Fibroblast of skin of abdomen (primary cell): ENCODE measurements at places on chromosomes 2 and 18.

GRCh38 chr18:11962597-11962996, 18.7 kb upstream of the IMPA2 start:
- no peak for DNase-seq

DNA sequence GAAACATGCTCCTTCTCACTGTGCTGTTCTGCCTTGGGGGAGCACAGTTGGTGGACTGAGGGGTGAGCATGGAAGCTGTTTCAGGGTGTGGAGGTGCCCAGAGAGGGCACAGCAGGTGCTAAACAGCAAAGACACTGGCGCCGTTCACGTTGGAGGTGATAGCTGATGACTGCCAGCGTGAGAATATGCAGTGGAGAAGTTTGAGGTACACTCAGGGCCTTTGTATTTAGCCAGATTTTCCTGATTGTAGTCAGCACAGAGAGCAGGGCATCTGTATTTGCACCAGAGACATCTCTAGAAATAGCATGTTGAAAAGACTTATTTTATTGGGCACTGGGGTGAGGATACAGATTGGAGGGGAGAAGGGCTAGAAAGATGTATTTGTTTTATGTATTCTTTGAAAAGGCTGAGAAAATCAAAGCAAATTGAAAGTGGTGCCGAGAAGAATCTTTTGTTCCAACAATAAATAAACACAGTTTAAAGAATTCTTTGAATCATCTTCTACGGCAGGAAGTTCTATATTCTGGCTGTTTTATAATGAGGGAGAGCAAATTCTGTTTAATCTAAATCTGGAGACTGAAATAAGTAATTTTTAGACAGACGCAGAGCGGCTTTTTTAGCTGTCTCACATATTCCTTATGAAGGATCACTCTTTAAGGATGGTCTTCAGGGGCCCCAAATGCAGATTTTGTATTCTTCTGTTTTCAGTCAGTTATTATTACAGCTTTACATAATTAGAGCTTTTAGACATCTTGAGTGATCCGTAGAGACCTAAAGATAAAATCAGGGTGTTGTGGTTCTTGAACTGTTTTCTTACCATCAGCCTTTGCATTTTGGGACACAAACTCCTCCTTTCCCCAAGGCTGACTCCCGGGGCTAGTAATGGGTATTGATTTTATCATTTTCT, 7.1 kb downstream of the ZNF532 start:
- no peak for DNase-seq

DNA sequence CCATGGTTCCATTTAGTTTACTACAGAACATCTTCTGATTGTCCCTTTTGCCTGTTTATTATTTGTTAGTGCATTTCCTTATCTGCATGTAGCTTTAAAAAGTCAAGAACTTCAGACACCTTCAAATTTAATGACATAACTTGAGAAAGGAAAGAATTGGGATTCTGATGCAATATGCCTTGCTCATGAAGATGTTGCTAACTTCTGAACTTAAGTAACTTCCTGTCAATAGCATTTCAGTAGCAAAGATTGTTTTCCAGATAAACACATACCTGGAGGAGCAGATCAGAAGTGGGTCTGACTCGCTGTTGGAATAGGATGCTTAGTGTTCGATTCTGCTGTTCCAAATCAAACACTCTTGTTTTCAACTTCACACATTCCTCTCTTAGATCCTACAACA, 190.2 kb upstream of the LYPD1 start:
- DNase-seq: no peak

DNA sequence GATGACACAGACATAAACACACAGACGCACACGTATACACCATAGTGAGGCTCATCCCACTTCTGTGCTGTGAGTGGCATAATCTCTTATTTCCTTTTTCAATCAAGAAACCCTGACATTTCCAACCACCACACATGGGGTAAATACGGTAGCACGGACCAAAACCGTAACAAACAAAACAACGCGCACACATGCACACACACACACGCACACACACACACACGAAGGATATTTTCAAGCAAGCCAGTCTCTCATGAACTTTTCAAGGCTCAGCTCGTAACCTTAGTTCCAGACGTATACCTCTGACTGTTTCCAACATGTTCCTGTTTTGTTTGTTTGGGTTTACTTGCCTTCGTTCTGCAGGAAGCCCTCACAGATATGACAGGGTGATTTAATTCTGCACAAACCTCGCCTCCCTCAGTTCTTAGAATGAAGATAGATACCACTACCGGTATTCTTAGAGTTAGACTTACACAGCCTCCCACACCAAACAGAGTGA, 119.8 kb downstream of the BCL2 start:
- no peak for DNase-seq

DNA sequence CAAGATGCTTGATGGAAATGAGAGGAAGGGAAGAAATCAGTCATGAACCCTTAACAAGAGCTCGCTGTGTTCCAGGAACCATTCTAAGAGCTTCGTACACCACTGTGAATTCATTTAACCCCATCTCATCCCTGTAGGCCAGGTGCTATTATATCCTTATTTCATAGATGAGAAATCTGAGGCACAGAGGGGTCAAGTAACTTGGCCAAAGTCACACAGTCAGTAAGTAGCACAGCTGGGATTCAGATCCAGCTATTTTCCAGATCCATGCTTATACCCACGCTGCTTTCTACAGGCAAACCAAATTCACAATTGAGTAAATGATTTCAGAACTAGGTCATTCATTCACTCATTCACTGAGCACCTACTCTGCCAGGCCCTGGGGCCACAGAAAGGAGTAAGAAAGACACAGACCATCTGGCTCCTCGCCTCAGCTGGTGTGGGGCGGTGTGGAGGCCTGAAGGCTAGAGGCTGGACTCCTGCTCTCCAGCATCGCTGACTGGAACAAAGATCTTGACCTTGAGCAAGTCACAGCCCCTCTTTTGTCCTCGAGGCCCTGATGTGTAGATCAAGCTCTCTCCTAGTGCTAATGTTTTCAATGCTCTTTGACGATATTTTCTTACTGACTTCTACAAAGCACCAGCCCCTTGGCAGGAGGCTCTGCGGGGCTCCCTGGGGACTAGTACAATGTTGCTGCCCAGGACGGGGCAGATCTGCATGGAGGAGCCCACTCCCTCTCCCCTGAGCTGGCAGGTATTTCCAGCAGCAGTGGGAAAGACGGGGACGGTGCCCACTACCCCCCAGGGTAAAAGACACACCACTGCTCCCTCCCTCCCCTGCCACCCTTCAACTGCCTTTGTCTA, 26.5 kb downstream of the STEAP3 start:
- no peak for DNase-seq
